ENCODE measurements at places on chromosomes 7 and 10.

- DNase-seq: no peak
These were observed 19.6 kb upstream of the RET start for GRCh38 chr10:43057231-43057711.

DNA sequence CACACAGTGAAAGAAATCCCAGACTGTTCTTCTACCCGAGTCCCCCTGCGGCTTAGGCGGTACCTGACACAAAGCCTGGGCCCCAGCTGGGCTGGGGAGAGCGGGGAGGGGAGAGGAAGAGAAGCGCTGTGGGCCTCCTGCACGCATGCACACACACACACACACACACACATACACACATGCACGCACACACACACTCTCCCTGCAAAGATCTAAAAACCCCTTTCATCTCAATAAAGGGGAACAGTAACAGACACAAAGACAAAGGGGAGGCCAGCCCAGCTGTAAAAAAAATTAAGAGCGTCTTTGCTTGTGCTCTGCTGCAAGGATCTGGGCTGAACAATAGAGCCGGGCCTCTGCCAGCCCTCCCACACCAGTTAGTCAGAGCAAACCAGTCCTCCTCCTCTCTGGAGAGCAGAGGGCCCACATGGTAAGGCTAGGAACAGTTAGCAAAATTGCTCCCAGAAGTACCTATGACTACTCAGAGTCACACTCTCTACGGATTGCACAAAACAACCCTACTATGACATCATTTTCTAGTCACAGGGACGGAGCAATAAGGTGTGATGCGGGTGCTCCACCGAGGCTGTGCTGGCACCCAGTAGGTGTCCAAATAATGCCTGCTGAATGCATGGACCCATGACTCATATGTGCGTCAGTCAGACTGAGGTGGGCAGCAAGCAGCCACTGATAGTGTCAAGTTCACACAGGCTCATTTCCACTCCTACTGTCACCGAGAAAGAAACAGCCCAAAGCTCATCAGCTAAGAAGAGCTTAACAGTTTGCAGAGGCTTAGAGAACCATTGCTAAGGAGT, 9.2 kb downstream of the ITPRIP start:
- peak; percentile 40 for DNase-seq

GRCh38 chr7:17186745-17187530, 111.5 kb upstream of the AHR start:
- DNase-seq: no peak

DNA sequence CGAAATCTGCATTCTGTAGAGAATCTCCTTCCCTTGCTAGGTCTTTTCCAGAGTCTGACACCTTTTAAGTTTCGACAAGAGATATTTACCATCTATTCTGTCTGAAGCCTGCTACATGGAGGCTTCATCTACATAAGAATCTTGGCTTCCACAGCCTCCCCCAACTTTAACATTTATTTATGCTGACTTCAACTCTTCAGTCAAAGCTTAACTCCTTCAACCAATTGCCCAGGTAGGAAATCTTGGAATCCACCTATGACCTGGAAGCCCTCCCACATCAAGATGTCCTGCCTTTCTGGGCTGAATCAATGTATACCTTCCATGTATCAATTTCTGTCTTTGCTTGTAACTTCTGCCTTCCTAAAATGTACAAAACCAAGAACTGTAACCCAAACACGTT, 54.7 kb downstream of the MINPP1 start:
- no peak for DNase-seq

DNA sequence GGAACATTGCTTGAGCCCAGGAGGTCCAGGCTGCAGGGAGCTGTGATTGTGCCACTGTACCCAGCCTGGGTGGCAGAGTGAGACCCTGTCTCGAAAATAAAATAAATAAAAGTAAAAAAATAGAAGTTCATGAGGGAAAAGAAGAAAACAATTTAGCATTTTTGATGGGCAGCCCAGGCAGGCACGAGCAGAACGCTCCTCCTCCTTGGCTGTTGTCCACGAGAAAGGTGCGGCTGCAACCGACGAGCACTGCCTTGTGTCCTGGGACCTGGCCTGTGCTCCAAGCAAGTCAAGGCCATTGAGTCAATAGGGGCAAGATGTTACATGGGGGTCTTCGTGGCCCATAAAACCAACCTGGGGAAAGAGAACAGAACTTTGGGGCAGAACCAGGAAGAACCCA, 25.6 kb downstream of the EBF3 start:
- no peak for DNase-seq

GRCh38 chr7:51289623-51290303, 26.8 kb downstream of the COBL start:
- peak; percentile 51 for DNase-seq

GRCh38 chr10:131131726-131132591, 179.6 kb downstream of the TCERG1L start:
- no peak for DNase-seq

DNA sequence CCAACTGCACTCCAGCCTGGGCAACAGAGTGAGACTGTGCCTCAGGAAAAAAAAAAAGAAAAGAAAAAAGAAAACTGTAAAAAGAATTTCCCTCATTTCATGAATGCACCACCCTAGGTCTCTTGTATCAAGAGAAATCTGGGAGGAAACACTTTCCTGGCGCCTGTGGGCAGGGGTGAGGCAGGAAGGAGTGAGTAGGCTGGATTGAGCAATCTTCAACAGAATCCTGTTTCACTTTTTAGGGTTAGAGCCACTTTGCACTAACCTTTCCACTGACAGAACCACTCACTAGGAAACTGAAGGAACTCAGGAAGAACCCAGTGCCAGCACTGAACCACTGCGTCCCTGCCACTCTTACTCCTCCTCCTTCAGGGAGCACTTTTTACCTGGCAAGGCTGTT, 282.1 kb downstream of the CCDC3 start:
- DNase-seq: no peak

DNA sequence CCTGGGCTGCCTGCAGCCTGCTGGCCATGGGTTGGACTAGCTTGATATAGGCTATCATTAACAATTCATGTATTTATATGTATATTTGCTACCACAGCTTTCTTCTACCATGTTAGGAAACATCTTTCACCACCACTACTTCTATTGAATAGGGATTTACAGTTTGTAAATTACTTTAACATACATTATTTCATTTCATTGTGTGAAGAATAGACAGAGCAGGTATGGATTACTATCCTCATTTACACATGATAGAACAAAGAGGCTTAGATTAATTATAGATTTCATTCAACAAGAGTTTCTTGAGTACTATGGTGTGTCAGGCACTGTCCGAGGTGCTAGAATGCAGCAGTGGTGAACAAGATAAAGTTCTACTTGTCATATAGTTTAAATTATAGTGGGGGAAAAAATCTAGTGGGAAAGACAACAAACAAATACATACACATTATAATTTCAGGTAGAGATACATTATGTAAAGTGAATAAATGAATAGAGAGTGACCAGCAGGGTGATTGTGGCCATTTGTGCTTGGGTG, 20.6 kb downstream of the VTI1A start:
- DNase-seq: no peak
